Airway epithelial cell (primary cell): ENCODE measurements at places on chromosomes 5 and 9. TPM values are rescaled to one million over a fixed set of nuclear protein-coding genes. Genes with fewer than 3 reads are reported as not detected.

Gene ABCA2
- total RNA-seq, result 11.9 and 15.6 TPM in 2 replicates

Gene C9orf153
- not detected in 2 replicates for total RNA-seq

Gene BNC2
- 0.07 and 0.74 TPM in 2 replicates for total RNA-seq

Gene MELK
- 26.9 and 34.1 TPM in 2 replicates for total RNA-seq

Gene PCDHGC5
- 0.79 and 1.1 TPM in 2 replicates for total RNA-seq

Gene RASA1
- total RNA-seq, result 28.9 and 29.4 TPM in 2 replicates

Gene PRDM9
- not detected in 2 replicates for total RNA-seq

Gene ZFAND5
- 38.0 and 47.8 TPM in 2 replicates for total RNA-seq

Gene PCDHGA4
- 0.23 and 0.63 TPM in 2 replicates for total RNA-seq

Gene ZCCHC7
- total RNA-seq, result 13.8 and 14.8 TPM in 2 replicates

Gene SOX30
- not detected in 2 replicates for total RNA-seq

Gene ANKRD55
- not detected in 2 replicates for total RNA-seq

Gene SCGB3A2
- not detected in 2 replicates for total RNA-seq

Gene RFESD
- 0.98 and 2.2 TPM in 2 replicates for total RNA-seq

Gene EFCAB9
- total RNA-seq, result not detected in 2 replicates

Gene ELAVL2
- 3.2 and 4.3 TPM in 2 replicates for total RNA-seq

Gene MSMP
- not detected in 2 replicates for total RNA-seq

Gene JAK2
- total RNA-seq, result 7.7 and 9.3 TPM in 2 replicates

Gene SLC24A2
- under 0.01 and 0.07 TPM in 2 replicates for total RNA-seq

Gene SRD5A1
- total RNA-seq, result 29.2 and 32.1 TPM in 2 replicates

Gene CYLC2
- not detected in 2 replicates for total RNA-seq

Gene SLC4A9
- total RNA-seq, result not detected in 2 replicates

Gene CCL21
- not detected in 2 replicates for total RNA-seq

Gene CER1
- not detected in 2 replicates for total RNA-seq

Gene FGF10
- not detected in 2 replicates for total RNA-seq

Gene ARSK
- total RNA-seq, result 6.9 and 7.7 TPM in 2 replicates

Gene RNF183
- 0.21 TPM in 1 of 2 replicates, not detected in the other for total RNA-seq

Gene PCDHAC2
- 0.42 and 1.1 TPM in 2 replicates for total RNA-seq

Gene FOXD4L5
- not detected in 2 replicates for total RNA-seq
